ENCODE measurements at places on chromosomes 7 and 10. TPM values are rescaled to one million over a fixed set of nuclear protein-coding genes. Genes with fewer than 3 reads are reported as not detected.

SRGN gene
- 24.8 TPM for total RNA-seq

HABP2 gene
- total RNA-seq = 0.31 TPM

KLF14 gene
- not detected for total RNA-seq

NOD1 gene
- total RNA-seq = 1.9 TPM

TMEM178B gene
- 50.7 TPM for total RNA-seq

RNF148 gene
- total RNA-seq = 0.78 TPM

TUBB8 gene
- not detected for total RNA-seq

GUSB gene
- total RNA-seq = 21.2 TPM

CEP55 gene
- total RNA-seq = 1.9 TPM

EVX1 gene
- not detected for total RNA-seq

IRF5 gene
- 1.6 TPM for total RNA-seq

PRKCQ gene
- 1.4 TPM for total RNA-seq

NANOS1 gene
- total RNA-seq = 4.8 TPM

SPDYE8 gene
- total RNA-seq = not detected

BPGM gene
- total RNA-seq = 30.3 TPM

CRHR2 gene
- total RNA-seq = 1.1 TPM

CNNM1 gene
- total RNA-seq = 3.1 TPM

PRR15 gene
- total RNA-seq = not detected

IGFBP3 gene
- 4.2 TPM for total RNA-seq

ASZ1 gene
- not detected for total RNA-seq

IL2RA gene
- not detected for total RNA-seq

AOC1 gene
- not detected for total RNA-seq

CFAP69 gene
- total RNA-seq = 6.2 TPM

LIPJ gene
- 3.4 TPM for total RNA-seq

TCERG1L gene
- total RNA-seq = 1.6 TPM

RAPGEF5 gene
- total RNA-seq = 81.4 TPM

SFXN2 gene
- total RNA-seq = 4.8 TPM

ADRA2A gene
- 15.9 TPM for total RNA-seq

DGKI gene
- total RNA-seq = 202 TPM

AGK gene
- 45.2 TPM for total RNA-seq

ENTPD1 gene
- 9.4 TPM for total RNA-seq

PPP1R17 gene
- 2.7 TPM for total RNA-seq

TMEM26 gene
- 0.47 TPM for total RNA-seq

MRLN gene
- total RNA-seq = not detected

GNAT3 gene
- not detected for total RNA-seq

PRLHR gene
- total RNA-seq = 4.1 TPM

ESYT2 gene
- total RNA-seq = 125 TPM

LIPM gene
- not detected for total RNA-seq

TCTN3 gene
- 16.5 TPM for total RNA-seq

CHST15 gene
- total RNA-seq = 58.6 TPM

RPEL1 gene
- 0.16 TPM for total RNA-seq

DKK1 gene
- total RNA-seq = 4.5 TPM

OR2A42 gene
- total RNA-seq = not detected

ADAM12 gene
- total RNA-seq = 4.7 TPM

C7orf57 gene
- total RNA-seq = 0.78 TPM

TRIM56 gene
- total RNA-seq = 1.1 TPM

SPDYE16 gene
- total RNA-seq = not detected

SKIDA1 gene
- total RNA-seq = 9.4 TPM

RBP3 gene
- total RNA-seq = not detected
